ENCODE measurements at places on chromosomes 1 and 21.

- DNase-seq: no peak
Measured at GRCh38 chr1:17066361-17067068, 12.7 kb upstream of the SDHB start.

- DNase-seq: no peak
Measured at GRCh38 chr1:112937070-112937469, 18.9 kb downstream of the SLC16A1 start.

GRCh38 chr1:113391649-113392271 lies 1.4 kb downstream of the MAGI3 start:
- DNase-seq: peak; percentile 27

- DNase-seq: no peak
Measured at GRCh38 chr1:202565890-202566602, 144.2 kb downstream of the SYT2 start.
